ENCODE measurements at places on chromosomes 2 and 18.

- DNase-seq, result no peak
Observed at GRCh38 chr2:102736110-102736409, 25.8 kb upstream of the TMEM182 start.

- no peak for DNase-seq
Observed at GRCh38 chr2:131058214-131058843, 34.9 kb downstream of the FAM168B start.

GRCh38 chr2:159066541-159067156, 98.2 kb downstream of the TANC1 start:
- no peak for DNase-seq

DNA sequence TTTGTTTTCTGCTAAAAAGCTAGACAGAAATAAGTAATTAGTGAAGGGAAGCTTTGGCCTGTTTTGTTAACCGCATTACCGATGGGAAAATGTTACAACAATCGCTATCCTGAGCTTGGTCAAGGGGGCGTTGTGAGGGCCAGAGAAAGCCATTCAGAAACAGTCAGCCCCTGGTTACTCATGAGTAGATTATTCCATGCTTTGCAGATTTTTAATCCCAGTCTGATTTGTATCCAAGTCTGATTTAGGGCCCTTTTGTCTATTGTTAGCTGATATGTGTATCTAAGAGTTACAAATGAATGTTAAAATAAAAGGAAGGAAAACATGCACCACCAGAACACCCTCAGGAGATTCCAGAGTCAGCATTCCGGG, 99.1 kb downstream of the PRPF40A start:
- DNase-seq, result no peak

All from pulmonary artery endothelial cell (primary cell).